ENCODE measurements at places on chromosomes 5 and 9. TPM values are rescaled to one million over a fixed set of nuclear protein-coding genes. Genes with fewer than 3 reads are reported as not detected.

Gene CAAP1
- total RNA-seq = 17.6 TPM

GRCh38 chr5:175657593-175658271, at the start of gene HRH2:
Gene HRH2 (plus strand): TSS chr5:175658071. CDS start chr5:175683234, 25,163 bp downstream.
- H3K36me3 ChIP-seq = peaks cover 2% of the 10 kb centered on the region
- H3K27ac ChIP-seq = peak within 1 kb of the TSS; percentile 74
- no peaks in the 10 kb centered on the region for H3K27me3 ChIP-seq
- peak; percentile 69 for DNase-seq

- peak overlapping the region; percentile 84 for H3K4me3 ChIP-seq
- peaks cover 36% of the 10 kb centered on the region for H3K4me1 ChIP-seq
- no peak overlapping the region for H3K27ac ChIP-seq
- peak; percentile 62 for DNase-seq
These were observed 2.1 kb upstream of the TTLL11 start for GRCh38 chr9:122095010-122095767.

GRCh38 chr5:147359101-147359500, 124.3 kb downstream of the STK32A start:
- no peak for DNase-seq
- H3K36me3 ChIP-seq = no peaks in the 10 kb centered on the region
- H3K4me3 ChIP-seq = no peak overlapping the region
- no peaks in the 10 kb centered on the region for H3K27me3 ChIP-seq

Gene ARL14EPL
- total RNA-seq = not detected

GRCh38 chr5:39455645-39456044, 30.9 kb upstream of the DAB2 start:
- DNase-seq = no peak
- H3K4me1 ChIP-seq = no peaks in the 10 kb centered on the region
- H3K27ac ChIP-seq = no peak overlapping the region
- H3K36me3 ChIP-seq = peaks cover 1% of the 10 kb centered on the region
- H3K4me3 ChIP-seq = no peak overlapping the region

Gene ACTL7B
- total RNA-seq = not detected

DNA sequence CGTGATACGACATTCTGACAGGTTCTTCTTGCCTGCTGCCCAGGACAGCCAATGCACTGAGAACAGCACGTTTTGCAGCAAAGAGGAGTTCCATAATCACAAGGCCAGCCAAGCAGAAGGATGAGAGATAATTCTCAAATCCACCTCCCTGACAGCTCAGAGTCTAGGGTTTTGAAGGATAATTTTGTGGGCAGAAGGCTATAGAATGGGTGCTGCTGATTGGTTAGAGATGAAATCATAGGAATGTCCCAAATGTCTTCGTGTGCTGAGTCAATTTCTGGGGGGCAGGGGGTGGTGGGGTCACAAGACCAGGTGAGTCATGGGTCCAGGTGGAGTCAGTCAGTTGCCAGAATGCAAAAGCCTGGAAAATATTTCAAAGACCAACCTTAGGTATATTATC, 175.5 kb upstream of the SLC30A5 start:
- no peaks in the 10 kb centered on the region for H3K4me1 ChIP-seq
- H3K27ac ChIP-seq = no peak overlapping the region
- no peaks in the 10 kb centered on the region for H3K27me3 ChIP-seq
- no peak for DNase-seq

DNA sequence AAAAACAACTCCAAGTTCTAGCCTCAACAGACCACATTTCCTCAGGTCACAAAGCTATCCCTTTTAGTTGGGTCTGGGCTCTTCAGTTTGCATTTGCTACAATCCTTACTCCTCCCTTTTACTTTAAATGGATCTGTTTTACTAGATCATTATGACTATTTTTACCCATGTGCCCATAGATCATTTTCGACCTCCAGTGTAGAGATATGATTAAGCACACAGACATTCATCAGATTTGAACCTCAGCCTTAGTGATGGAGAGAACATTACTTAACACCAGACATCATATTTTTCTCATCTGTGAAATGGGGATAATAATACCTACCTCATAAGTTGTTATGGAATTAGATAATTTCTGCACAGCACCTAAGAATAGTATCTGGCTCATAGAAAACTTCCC, 141.9 kb downstream of the NPR3 start:
- H3K4me3 ChIP-seq = no peak overlapping the region
- DNase-seq = no peak
- H3K36me3 ChIP-seq = no peaks in the 10 kb centered on the region
- no peaks in the 10 kb centered on the region for H3K4me1 ChIP-seq

DNA sequence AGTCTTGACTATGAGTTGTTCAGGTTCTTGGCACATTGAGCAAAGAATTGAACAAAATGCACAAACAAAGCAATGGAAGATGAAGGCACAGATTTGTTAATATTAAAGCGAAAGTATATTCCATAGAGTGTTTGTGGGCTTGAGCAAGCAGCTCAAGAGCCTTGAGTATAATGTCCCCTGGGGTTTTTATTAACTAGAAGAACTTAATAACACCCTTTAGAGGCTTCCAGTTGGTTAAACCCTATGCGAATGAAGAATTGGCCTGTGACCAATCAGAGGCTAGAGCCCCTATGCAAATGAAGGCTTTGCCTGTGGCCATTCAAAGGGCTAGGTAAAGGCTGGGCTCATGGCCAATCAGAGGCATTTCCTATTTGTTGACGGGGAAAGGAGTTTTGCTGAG, 135.3 kb upstream of the IL12B start:
- no peak overlapping the region for H3K4me3 ChIP-seq
- no peak overlapping the region for H3K27ac ChIP-seq
- H3K27me3 ChIP-seq = peaks cover 38% of the 10 kb centered on the region
- no peak for DNase-seq
- H3K36me3 ChIP-seq = no peaks in the 10 kb centered on the region

DNA sequence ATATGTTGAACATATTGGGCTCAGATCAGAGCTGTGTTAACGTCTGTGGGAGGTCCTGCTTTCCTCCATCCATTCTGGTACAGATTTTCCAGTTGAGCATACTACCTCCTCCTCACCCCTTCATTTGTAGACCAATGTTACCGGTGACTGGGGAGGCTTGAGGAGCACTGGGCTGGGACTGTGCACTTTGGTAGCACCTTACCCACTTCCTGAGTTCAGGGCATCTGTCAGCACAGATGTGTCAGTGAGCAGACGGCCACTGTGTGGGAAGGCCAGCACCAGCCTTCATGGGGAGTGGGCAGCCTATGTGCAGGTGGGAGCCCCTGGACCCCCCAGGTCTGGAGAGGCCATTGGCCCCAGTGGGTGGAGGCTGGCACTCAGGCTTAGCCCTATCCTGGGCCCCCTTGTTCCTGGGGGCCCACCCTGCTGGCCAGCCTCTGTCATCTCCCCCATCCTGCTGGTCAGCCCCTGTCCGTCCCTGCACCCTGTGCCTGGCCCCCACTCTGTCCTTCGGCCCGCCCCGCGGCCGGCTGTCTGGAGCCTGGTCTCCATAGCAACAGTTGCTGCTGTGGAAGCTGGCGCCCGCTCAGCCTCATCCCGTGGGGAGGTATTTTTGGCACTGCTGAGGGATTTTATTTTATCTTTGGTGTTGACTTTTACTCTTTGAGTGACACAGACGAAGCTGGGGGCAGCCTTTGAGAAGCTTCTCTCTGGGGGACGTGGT, 21.3 kb downstream of the WNK2 start:
- H3K4me1 ChIP-seq = peaks cover 5% of the 10 kb centered on the region
- no peaks in the 10 kb centered on the region for H3K27me3 ChIP-seq
- DNase-seq = no peak

DNA sequence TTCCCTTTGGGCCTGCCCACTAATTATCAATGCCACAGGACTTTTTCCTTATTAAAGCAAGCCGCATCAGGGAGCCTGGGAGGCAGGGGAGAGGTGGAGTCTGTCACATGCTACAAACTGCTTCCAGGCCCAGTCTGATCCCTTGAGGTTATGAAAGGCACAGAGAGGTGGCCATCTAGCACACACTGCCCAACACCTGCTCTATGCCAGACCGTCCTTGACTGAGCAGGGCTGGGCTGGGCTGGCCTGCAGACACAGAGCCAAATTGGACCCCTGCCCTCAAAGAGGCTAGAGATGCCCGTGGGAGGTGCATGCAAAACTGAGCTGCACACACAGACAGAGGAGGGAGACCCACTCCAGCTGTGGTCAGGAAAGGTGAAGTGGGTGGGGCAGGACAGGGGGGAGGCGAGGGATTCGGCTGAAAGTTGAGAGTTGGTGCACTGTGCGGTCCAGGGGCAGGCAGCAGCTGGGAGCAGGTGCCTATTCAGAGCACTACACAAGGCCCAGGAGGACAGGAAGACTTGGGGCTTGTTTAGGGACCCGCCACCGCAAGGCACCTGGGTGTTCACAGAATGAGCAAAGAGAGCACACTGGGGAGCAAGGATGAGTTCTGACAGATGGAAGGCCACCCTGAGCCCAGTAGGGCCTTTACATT, 36.4 kb upstream of the TCF7 start:
- DNase-seq = peak; percentile 50
- no peaks in the 10 kb centered on the region for H3K36me3 ChIP-seq
- no peaks in the 10 kb centered on the region for H3K27me3 ChIP-seq
- H3K4me1 ChIP-seq = peaks cover 91% of the 10 kb centered on the region
- peak overlapping the region; percentile 75 for H3K4me3 ChIP-seq

Gene DMRT2
- total RNA-seq = not detected

Gene WWC1
- total RNA-seq = not detected

Gene SOX30
- total RNA-seq = 0.34 TPM

DNA sequence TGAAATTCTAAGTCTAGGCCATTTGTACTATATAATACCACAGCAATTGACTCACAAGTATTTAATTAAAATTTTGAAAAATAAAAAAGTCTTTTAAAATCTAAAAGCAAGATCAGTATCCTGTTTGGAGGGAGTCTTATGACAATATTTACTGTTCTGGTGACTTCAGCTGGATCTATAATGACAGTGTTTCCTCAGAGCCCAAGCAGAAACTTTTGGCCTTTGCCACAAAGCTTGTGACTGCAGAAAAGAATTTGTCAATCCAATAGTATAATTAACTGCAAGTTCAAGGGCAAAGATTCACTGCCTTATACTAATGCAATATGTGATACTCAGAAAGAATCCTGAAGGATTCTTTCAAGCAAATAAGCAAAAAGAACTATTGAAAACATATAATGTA, 49.6 kb upstream of the RAPGEF6 start:
- no peak overlapping the region for H3K27ac ChIP-seq
- no peaks in the 10 kb centered on the region for H3K27me3 ChIP-seq

- no peaks in the 10 kb centered on the region for H3K4me1 ChIP-seq
- H3K27ac ChIP-seq = no peak overlapping the region
- H3K36me3 ChIP-seq = no peaks in the 10 kb centered on the region
- no peak for DNase-seq
- no peaks in the 10 kb centered on the region for H3K27me3 ChIP-seq
These were observed 23.8 kb downstream of the DAB2 start for GRCh38 chr5:39400713-39401578.

Gene CDKN2B
- 1.3 TPM for total RNA-seq

DNA sequence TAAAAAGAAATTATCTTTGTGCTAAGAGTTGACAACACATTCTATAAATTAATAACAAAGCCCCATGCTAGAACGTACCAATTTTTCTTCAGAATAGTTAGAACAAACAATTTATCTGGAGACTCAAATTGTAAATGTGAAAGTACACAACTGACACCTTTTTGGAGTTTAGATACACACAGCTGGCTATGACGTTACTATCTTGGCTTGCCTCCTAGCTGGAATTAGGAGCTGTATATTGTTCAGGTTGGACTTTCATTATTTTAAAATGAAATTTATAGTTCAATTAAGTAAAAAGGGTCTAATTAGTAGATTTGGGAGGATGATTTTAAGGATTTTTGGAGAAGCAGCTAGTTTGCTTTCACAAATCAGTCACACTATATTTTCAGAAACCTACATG, 393.9 kb upstream of the RIOK2 start:
- no peaks in the 10 kb centered on the region for H3K36me3 ChIP-seq
- H3K4me3 ChIP-seq = no peak overlapping the region
- H3K27ac ChIP-seq = no peak overlapping the region

DNA sequence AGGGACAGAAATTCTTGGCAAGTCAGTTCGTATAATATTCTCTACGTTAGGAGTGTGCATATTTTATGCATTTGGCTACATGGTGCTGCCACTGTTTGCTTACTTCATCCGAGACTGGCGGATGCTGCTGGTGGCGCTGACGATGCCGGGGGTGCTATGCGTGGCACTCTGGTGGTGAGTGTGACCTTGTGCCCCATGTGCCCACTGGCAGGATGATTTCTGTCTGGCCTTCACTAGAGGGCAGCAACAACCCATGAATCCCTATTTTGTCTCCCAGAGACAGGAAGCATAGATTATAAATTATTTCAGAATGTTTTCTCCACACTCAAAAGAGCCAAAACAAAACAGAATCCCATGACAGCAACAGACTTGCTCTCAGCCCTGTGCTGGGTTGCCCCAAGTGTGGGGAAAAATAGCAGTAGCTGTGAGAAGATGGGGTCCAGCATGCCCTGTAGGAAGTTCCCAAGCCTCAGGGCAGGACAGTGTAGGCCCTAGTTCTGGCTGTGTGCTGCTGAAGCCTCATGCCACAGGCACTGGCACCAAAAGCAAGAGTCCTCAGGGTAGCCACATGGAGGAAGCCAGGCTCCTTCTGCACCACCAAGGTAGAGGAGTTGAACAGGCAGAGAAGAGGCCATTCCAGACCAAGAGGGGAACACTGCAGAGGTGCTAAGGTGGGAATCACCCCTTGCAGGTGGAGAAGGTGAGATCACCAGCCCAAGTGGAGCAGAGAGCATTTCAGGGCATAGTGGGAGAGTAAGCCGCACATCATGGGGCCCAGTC, 16.0 kb downstream of the SLC22A5 start:
- H3K4me3 ChIP-seq = no peak overlapping the region
- H3K36me3 ChIP-seq = no peaks in the 10 kb centered on the region
- no peaks in the 10 kb centered on the region for H3K27me3 ChIP-seq
- peaks cover 48% of the 10 kb centered on the region for H3K4me1 ChIP-seq

Gene EIF4E1B
- total RNA-seq = not detected

Gene CKMT2
- not detected for total RNA-seq

GRCh38 chr9:126985870-126986498, 71.4 kb downstream of the RALGPS1 start:
- DNase-seq = peak; percentile 87
- H3K27me3 ChIP-seq = peaks cover 96% of the 10 kb centered on the region
- peak overlapping the region; percentile 59 for H3K4me3 ChIP-seq
- H3K36me3 ChIP-seq = peaks cover 10% of the 10 kb centered on the region
- H3K4me1 ChIP-seq = peaks cover 38% of the 10 kb centered on the region
- peak overlapping the region; percentile 32 for H3K27ac ChIP-seq

- H3K27me3 ChIP-seq = peaks cover 18% of the 10 kb centered on the region
- peaks cover 4% of the 10 kb centered on the region for H3K36me3 ChIP-seq
- H3K4me1 ChIP-seq = peaks cover 4% of the 10 kb centered on the region
- no peak overlapping the region for H3K4me3 ChIP-seq
- no peak overlapping the region for H3K27ac ChIP-seq
- DNase-seq = no peak
These were observed 56.0 kb upstream of the PRSS3 start for GRCh38 chr9:33739398-33739797.

Gene FCHSD1
- 54.1 TPM for total RNA-seq

- no peak overlapping the region for H3K4me3 ChIP-seq
- no peak for DNase-seq
- H3K4me1 ChIP-seq = peaks cover 18% of the 10 kb centered on the region
- peaks cover 28% of the 10 kb centered on the region for H3K27me3 ChIP-seq
- no peak overlapping the region for H3K27ac ChIP-seq
- H3K36me3 ChIP-seq = no peaks in the 10 kb centered on the region
These were observed 27.2 kb upstream of the MED10 start for GRCh38 chr5:6405591-6405990.

Gene EDIL3
- not detected for total RNA-seq
